T-helper 1 cell (primary cell): ENCODE measurements at places on chromosomes 16 and 17.

DNA sequence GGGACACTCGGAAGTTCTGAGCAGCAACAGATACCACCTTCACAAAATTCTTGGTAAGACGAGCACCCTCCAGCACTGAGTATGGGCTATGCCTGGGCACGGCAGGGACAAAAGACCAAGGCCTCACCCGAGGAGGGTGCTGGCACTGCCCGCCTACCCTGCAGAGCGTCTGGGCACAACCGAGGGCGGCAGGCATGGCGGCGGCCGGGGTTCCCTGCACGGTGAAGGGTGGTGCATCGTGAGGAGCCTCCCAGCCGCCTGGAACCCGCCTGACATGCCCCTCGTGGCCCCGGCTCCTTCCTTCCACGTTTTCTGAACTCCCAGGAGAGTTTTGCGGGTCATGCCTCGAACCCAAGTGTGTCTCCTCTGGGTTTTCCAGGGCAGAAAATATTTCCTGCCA, 18.9 kb downstream of the GALNS start:
- no peak for DNase-seq

GRCh38 chr17:10226930-10227695, 28.7 kb upstream of the GAS7 start:
- peak; percentile 7 for DNase-seq

- DNase-seq, result no peak
Measured at GRCh38 chr17:42394838-42395237, 6.6 kb upstream of the STAT3 start.

DNA sequence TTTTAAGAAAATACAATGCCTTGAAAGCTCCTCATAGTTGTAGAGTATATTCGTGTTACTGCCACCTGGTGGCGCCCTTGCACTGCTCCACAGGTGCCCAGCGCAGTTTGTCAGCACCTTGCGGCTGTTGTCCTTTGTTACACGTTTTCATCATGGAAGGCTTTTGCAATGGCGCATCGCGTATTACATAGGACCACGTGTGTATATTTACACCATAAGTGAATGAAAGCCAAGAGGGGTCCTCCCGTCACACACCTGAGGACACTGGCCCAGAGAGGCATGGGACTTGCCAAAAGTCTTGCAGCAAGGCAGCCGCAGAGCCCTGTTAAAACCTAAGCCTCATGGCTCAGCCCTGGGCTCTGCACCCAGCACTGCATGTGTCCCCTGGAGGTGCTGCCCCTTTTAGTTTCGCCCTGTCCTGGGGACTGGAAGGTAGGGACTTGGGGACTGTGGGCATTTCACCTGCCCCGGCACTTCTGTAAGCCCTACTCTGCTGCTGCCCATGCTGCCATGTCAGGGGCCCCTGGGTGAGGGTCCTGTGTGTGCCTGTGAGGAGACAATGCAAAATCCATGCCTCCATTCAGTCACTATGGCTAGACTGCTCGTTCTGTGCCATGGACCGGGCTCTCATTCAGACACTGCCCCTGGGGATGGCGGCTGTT, 24.3 kb downstream of the POLR3E start:
- peak; percentile 62 for DNase-seq

DNA sequence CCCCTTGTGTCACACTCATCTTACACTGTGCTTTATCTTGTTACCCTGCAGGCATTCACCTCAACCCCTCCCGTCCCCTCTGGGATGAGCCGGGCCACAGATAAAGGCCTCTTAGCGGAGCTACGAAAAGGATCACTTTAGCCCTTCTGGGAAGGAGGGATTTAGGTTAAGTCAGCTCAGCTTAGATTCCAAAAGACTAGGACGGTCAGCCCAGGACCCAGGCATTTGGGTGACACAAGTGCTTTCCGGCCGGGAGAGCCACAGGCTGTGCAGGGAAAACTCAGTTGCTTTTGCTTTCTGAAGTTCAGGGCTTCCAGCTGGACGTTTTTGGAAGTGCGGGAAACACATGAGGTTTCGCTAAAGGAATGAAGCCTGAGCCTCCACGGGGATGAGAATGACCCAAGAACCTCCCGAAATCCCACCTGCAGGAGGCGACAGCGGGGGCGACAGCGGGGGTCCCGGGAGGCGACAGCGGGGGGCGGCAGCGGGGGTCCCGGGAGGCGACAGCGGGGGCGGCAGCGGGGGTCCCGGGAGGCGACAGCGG, 11.6 kb upstream of the METRNL start:
- DNase-seq, result no peak

DNA sequence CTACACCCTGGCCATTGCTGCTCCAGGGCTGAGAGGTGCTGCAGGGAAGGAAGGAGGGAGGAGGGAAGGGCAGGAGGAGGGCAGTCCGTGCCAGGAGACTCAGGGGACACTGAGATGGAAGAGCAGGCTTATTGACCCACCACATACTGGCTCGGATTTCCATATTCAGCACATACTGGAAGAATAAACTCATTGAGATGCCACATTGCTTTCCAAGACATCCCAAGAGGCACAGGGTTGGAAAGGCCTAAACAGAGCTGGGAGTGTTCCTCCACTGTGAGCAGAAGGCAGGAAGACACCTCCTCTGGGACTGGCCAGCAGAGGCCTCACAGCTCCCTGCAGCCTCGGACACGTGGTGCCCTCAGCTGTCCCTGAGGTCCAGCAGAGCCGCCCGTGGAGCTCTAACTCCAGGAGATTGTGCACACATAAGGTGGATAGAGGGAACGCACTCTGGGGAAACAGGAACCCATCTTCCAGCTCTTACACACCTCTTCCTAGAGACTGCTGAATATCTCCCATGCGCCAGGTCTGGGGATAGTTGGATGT, 17.4 kb downstream of the CCDC182 start:
- DNase-seq, result no peak

DNA sequence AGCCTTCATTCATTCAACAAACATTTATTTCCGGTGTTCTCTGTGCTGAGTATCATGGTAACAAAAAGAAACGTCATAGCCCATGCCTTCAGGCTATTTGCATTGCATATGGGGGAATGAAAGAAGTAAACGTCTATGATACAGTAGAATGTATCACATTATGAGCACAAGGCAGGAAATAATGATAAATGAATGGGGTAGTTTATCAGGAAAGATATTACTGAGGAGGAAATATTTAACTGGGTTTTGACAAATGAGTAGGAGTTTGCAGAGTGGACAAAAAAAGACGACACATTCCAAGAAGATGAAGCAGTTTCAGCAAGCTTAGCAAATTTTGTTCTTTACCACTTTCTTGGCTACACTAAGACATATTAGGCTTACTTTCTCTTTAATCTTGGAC, 1.3 kb upstream of the KRTAP4-7 start:
- DNase-seq, result no peak

DNA sequence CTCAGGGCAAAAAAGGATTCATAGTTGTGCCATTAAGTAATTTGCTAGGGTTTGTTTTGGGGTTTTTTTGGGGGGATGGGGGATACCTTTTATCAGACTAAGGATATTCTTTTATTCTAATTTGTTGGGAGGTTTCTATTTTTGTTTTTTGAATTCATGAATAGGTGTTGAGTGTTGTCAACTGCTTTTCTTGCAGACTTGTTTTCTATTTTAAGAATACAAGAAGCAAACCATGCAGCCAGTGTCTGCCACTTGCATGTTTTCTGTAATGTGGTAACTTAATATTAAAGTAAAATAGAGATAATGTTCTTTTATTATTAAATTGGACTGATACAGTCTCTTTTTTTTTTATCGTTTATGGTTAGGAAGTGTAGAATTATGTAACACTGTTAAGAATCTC, 49.5 kb downstream of the NFATC3 start:
- no peak for DNase-seq

- no peak for DNase-seq
Measured at GRCh38 chr16:20875355-20875650, 24.9 kb downstream of the DCUN1D3 start.

GRCh38 chr17:72386619-72387237, 265.9 kb downstream of the SOX9 start:
- DNase-seq, result no peak

DNA sequence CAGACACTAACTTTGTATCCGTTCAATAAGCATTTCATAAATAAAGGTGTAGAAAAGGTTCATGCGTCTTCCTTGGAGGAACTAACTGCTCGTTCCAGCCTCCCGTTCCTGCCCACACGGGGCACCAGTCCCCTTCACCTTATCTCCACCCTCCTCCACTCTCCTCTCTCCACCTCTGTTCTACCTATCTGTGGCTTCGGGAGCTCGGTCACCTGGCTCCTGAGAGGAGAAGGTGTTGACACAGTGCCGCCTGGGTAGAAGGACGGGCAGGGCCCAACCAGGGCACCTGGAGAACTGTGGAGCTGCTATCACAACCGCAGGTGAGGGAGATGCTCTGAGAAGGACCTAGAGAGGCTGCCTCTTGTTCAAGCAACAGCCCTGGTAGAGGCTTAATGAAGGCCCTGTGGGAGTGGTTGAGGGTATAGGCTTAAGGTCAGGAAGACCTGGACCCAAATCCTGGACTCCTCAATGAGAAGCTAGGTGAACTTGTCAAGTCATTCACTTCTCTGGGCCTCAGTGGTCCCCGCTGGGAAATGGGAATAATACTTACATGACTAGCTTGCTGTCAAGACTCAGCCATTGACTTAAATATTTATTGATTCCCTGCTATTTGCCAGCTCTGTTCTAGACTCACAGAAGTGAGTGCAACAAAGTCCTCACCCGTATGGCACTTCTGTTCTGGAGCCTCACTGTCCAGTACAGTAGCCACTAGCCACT, 9.6 kb upstream of the MINK1 start:
- DNase-seq, result no peak

DNA sequence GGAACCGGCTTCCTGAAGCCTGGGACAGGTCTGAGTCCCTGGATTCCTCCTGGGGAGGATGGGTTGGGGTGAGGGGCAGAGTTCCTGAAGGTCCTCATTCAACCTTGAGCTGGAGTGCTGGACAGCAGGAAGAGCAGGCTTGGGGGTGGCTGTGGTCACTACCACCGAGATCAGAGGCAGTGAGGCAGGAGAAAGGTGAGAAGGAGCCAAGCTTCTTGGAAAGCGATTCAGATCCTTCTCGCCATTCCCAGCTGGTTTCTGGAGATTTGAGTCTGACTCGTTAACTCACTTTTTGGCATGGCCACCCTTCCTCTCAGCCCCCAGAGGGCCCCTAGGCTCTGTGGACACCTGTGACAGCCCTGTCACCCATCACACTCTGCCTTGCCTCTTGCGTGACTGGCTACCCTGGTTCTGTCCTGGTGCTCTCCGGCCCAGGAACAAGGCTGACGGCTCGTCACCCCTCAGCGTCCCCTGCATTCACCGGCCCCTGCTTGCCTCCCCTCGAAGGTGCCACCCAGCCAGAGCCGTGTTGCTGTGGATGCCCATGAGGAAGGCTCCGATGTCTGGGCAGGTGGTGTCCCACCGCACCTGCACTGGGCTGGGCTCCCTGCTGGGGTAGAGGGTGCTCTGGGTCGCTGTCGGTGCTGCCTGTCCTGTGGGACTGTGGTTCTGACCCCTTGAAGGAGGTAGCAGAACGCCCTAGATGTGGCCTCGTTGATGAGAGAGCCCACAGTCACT, 9.7 kb upstream of the TIMP2 start:
- DNase-seq, result no peak

DNA sequence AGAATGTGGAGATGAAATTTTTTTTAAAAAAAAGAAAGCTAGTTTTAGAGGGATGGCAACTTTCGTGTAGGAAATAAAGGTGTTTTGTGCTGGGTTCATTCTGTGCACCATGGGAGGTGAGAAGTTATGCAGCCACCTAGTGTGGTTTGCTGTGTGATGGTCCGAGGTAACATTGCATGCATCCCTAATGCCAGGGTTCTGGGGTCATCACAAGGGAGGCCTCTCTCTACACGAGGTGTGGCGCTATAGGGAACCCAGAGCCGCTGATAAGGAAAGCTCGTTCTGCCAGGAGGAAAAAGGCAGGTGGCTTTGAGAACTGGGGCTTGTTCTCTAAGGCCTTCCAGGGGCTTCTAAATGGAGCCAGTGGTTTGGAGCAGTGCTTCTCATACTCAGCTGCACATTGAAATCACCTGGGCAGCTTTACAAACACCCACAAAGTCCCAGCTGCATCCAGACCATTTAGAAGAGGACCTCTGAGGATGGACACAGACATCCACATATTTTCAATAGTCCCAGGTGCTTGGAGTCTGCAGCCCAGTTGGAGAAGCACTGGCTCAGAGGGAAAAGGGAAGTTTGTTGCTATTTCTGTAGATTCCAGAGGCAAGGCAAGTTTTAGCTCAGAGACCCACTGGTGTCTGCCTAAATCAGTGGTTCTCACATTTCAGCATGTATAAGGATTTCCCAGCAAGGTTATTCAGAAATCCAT, 43.5 kb downstream of the VPS35L start:
- DNase-seq, result no peak

DNA sequence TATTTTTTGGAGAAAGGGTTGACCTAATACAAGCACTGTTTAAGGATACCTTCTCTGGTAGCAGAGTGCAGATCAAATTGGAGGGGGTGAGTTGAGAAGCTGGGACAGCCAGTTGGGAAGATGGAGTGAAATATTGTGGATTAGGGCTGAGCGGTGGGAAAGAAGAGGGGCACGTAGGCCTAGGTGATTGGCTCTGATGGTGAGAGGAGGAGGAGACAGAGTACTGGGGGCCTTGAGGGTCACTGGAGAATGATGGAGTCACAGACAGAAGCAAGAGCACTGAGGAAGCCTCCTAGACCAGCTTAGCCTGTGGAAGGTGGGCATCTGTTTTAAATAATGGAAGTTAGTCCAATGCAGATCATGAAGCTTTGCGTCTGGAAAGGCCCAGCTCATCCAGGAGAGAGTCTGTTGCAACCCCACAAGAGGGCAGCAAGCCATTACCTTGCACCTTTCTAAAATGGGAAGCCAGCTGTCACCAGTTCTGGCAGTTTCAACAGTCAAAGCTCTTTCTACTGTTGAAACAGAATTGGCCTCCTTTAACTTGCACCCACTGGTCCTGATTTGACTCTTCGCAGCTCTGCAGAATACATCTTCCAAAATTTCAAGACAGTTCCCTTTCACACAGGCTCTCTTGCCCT, 11.8 kb downstream of the SLC9A5 start:
- peak; percentile 34 for DNase-seq

GRCh38 chr16:16059895-16060590, 110.6 kb downstream of the ABCC1 start:
- no peak for DNase-seq

DNA sequence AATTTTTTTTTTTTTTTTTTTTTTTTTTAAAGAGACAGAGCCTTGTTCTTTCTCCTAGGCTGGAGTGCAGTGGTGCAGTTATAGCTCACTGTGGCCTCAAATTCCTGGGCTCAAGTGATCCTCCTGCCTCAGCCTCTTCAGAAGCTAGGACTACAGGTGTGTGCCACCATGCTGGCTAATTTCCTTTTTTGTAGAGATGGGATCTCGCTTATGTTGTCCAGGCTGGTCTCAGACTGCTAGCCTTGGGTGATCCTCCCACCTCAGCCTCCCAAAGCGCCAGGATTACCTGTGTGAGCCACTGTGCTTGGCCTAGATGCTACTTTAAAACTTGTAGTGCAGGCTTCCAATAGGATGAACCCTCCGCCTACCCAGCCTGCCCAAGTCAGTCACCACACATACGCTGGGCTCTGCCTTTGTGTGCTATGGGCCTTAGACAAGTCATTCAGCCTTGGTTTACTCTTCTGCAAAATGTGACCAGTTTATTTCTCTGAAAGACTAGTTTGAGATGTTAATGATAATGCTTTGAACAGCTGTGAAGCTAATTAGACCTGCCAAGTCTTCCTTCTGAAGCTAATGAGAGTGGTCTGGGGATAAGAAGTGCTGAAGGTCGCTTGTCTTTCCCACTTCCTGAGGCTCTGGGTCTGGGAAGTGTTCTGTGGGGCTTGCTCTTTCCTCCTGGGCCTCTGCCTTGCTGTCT, 5.2 kb downstream of the GPT2 start:
- no peak for DNase-seq

- DNase-seq, result no peak
Measured at GRCh38 chr16:25771812-25772568, 80.2 kb downstream of the HS3ST4 start.
